ENCODE measurements at places on chromosomes 16 and 17.

GRCh38 chr17:2735896-2736295, 13.6 kb downstream of the CCDC92B start:
- no peak for DNase-seq

DNA sequence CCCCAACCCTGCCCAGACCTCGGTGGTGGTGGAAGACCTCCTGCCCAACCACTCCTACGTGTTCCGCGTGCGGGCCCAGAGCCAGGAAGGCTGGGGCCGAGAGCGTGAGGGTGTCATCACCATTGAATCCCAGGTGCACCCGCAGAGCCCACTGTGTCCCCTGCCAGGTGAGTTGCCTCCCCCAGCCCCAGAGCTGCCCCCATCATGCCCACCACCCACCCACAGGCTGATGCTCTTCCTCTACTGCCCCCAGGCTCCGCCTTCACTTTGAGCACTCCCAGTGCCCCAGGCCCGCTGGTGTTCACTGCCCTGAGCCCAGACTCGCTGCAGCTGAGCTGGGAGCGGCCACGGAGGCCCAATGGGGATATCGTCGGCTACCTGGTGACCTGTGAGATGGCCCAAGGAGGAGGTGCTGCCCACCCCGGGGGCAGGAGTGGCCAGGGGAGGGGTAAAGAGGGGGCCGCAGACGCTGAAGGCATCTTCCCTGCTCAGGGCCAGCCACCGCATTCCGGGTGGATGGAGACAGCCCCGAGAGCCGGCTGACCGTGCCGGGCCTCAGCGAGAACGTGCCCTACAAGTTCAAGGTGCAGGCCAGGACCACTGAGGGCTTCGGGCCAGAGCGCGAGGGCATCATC, 8.4 kb downstream of the GALK1 start:
- no peak for DNase-seq

DNA sequence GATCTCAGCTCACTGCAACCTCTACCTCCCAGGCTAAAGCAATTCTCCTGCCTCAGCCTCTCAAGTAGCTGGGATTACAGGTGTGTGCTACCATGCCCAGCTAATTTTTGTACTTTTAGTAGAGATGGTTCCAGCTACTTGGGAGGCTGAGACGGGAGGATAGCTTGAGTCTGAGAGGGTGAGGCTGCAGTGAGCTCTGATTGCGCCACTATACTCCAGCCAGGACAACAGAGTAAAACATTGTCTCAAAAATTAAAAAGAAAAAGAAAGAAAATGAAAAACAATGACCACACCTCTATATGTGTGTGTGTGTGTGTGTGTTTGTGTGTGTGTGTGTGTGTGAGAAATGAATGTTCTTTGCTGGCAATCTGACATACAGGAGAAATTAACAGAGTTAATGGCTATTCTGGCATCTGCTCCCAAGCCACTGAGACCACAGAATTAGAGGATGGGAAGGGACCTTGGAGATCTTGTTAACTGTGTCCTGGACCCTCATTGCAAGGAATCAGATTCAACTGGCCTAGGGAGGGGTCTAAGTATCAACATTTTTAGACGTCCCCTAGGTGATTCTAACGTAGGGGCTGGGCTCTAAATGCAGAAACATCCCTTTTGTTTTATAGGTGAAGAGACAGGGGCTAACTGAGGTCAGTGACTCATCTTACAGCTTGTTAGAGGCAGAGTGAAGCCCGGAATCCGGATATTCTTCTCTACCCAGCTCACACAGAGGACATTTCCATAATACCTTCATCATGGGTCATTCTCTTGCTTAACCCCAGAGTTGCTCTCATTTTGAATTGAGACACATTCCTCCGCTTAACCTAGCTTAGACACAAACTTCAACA, 16.4 kb upstream of the MARCHF10 start:
- no peak for DNase-seq

DNA sequence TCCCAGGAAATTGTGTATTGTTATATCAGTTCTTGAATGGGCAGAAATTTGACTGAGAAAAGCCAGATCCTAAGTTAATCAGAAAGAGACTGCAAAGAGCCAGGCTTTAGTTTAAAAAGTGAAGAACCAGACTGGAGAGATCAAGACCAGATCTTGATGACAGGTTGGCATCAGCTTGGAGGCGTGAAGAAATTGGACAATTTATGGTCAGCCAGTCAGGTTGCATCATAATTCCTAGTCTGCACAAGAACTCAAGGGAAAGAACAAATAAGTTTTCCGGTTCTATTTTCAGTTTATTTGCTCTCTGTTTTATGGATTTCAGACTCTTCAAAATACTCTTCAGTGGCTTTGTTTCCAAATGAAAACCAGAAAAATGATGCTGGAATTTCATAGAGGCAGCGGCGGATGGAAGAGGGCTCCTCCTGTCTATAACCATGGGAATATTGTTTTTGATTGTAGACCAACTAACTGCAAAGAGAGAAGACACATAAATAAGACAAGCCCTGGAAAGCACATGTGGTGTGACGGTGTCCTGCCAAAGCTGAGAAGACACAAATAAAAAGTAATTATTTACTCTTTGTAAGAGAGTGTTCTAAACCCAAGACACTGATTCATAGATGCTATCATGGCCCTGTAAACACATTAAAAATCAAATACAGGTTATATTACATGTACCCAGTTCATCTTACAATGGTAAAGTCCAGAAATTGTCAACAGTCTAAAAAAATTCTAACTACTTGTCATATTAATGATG, 91.7 kb downstream of the PCTP start:
- DNase-seq: no peak
